ENCODE measurements at places on chromosomes 7 and 10. TPM values are rescaled to one million over a fixed set of nuclear protein-coding genes. Genes with fewer than 3 reads are reported as not detected.

The GIMAP1 gene
- total RNA-seq, result not detected

The RARRES2 gene
- 90.6 TPM for total RNA-seq

The GRID2IP gene
- 0.09 TPM for total RNA-seq

The SPDYE16 gene
- not detected for total RNA-seq

The NME8 gene
- total RNA-seq, result not detected

The ADCYAP1R1 gene
- total RNA-seq, result not detected

The CALML5 gene
- total RNA-seq, result not detected

The MACROH2A2 gene
- 14.5 TPM for total RNA-seq

The BLNK gene
- not detected for total RNA-seq

Data from pericardium fibroblast (primary cell).